EH (cell line): ENCODE measurements at places on chromosomes 6 and 20.
A peak's percentile ranks its signal among the peaks of the same experiment; 100 is the strongest.

- no peak for DNase-seq
Observed at GRCh38 chr20:56467968-56468315, 485 bp upstream of the RTF2 start.

GRCh38 chr20:31652917-31653396 lies 15.2 kb downstream of the COX4I2 start:
- DNase-seq = peak; percentile 81

DNA sequence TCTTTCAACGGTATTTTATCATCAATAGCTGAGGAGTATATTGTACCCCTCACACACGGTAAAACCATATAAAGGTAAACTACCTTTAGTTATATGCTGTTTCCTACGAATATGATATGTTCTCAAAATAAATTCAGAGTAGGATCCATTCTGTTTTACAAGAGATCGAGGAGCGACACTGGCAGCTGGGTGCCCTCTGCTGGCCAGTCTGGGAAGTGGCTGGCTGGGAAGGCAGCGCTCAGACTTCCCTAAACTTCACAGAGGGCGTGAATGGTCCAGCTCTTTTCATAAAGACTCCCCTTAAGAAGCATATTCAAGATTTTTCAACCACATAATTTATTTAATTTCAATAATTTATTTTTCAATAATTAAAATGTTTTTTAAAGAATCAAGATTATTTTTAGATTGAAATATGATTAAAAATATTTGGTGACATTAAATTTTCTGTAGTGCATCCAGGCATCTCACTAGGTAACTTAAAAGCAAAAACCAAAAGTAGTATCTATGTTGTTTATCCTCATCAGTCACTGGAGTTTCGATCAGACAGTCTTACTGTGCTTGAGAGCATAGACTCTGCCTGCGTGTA lies 187.5 kb upstream of the PDE10A start:
- DNase-seq = peak; percentile 17

DNA sequence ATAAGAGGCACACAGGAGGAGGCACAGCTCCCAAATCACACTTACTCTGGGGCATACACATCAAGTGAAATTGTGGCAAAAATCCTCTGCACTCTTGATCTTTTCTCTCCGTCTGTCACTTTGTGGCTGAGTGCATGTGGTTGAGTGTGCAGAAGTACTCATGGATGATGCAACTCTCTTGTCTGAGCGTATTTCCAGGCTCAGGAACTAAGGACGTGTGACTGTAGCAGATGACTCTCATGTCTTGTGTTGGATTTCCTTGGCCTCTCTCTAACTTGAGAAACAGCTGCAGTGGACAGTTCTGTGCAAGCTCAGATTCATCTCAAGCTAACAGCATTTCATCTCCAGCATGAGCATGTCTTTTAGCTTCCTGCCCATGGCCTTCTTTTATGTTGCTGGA lies 245.4 kb upstream of the FLRT3 start:
- DNase-seq = peak; percentile 44

- DNase-seq = no peak
Observed at GRCh38 chr6:120938164-120938875, 396.0 kb downstream of the TBC1D32 start.

DNA sequence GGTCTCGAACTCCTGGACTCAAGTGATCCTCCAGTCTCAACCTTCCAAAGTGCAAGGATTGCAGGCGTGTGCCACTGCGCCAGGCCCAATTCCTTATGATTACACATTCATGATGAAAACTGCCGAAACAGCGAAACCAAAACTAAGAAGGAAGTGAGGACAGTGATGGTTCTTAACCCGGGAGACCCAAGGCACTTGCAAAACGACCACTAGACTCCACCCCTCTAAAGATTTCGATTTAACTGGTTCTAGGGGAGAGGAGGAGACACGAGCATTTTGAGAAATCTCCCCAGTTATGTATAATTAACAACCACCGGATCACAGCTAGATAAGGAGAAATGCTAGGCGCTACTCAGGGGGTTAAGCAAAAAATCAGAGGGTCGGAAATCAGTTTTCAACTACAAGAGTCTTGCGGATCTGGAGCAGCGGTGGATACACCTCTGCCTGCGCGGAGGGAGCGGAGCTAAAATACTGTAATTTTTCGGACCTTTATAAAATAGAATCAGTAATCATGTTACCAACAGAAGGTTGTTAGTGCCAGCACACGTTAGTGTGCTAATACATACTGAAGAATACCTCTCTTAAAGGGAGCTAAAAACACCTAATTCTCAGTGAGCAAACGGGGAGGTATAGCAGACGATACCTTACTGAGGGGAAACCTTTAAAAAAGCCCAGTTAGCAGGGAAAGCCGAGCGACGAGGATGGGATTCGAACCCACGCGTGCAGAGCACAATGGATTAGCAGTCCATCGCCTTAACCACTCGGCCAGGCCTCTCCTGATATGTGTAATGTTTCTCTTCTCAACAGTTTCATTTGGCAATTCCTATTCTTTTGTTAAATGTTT lies 60.0 kb upstream of the BTN3A2 start:
- DNase-seq = peak; percentile 83

GRCh38 chr20:23878787-23879186 lies 761 bp downstream of the CST5 start:
- no peak for DNase-seq

- peak; percentile 42 for DNase-seq
Observed at GRCh38 chr20:50333812-50334211, 143.2 kb downstream of the CEBPB start.

GRCh38 chr6:11987386-11987785 lies 24.7 kb upstream of the HIVEP1 start:
- peak; percentile 22 for DNase-seq

DNA sequence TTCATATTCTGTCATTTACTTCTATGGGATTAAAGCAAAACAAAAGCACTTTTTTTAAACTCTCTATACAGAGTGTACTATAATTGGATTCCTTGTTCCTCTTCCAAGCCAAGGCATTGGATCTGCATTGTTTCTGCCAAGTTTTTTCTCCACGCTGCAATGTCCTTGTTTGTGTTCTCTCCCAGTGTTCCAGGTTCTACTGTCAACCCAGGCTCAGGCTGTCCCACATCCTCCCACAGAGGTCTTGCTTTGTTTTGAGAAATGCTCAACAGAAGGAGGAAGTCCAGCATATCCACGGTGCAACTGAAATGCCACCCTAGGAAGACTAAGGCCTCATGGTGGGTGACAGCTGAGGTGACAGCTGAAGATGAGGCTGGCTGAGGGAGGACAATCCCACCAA lies 287.1 kb upstream of the PRDM1 start:
- peak; percentile 72 for DNase-seq
